ENCODE measurements at places on chromosomes 2 and 18. TPM values are rescaled to one million over a fixed set of nuclear protein-coding genes. Genes with fewer than 3 reads are reported as not detected.

The DCDC2C gene
- not detected for total RNA-seq

The GPR35 gene
- 5.2 TPM for total RNA-seq

The CD207 gene
- not detected for total RNA-seq

The TUBB8B gene
- not detected for total RNA-seq

The PJVK gene
- total RNA-seq, result 1.6 TPM

The IL37 gene
- total RNA-seq, result 2.6 TPM

The CXCR1 gene
- not detected for total RNA-seq

The LOXL3 gene
- total RNA-seq, result 12.4 TPM

The SERTAD2 gene
- total RNA-seq, result 34.9 TPM

The LRRTM4 gene
- total RNA-seq, result not detected

The TTR gene
- total RNA-seq, result not detected
